ENCODE measurements at places on chromosomes 5 and 9.
A peak's percentile ranks its signal among the peaks of the same experiment; 100 is the strongest.

- DNase-seq: peak; percentile 60
Measured at GRCh38 chr9:109101810-109102209, 17.9 kb downstream of the TMEM245 start.

DNA sequence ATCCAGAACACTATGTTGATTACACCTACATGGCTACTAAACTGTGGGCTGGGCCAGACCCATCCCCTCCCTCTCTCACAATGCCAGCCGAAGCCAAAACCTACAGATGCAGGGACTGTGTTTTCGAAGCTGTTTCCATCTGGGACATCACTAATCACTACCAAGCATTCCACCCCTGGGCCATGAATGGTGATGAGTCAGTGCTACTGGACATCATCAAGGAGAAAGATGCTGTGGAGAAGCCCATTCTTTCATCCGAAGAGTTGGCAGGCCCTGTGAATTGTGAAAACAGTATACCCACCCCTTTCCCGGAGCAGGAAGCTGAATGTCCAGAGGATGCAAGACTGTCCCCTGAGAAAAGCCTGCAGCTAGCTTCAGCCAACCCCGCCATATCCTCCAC is 65.0 kb downstream of the ZNF462 start:
- DNase-seq: peak; percentile 12

GRCh38 chr5:1261643-1262042 is 33.2 kb downstream of the TERT start:
- no peak for DNase-seq

- no peak for DNase-seq
Measured at GRCh38 chr9:110332766-110333165, 4.9 kb downstream of the TXNDC8 start.

GRCh38 chr9:130240410-130241197 is 25.0 kb upstream of the HMCN2 start:
- peak; percentile 66 for DNase-seq

Measured in fibroblast of upper back skin (primary cell).